NCI-H1105 treated with DMSO at 0.1 percent for 48 hours (cell line): ENCODE measurements at places on chromosomes 12 and 14.

DNA sequence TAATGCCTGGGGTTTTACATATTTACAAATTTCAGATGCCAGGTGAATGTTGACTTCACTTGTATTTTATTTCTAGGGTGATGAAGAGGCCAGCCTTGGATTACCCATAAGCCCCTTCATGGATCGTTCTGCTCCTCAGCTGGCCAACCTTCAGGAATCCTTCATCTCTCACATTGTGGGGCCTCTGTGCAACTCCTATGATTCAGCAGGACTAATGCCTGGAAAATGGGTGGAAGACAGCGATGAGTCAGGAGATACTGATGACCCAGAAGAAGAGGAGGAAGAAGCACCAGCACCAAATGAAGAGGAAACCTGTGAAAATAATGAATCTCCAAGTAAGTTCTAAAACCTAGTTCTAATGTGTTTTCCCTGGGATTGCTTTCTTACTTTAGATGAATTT lies 41.3 kb upstream of the SLCO1C1 start:
- no peak for DNase-seq

DNA sequence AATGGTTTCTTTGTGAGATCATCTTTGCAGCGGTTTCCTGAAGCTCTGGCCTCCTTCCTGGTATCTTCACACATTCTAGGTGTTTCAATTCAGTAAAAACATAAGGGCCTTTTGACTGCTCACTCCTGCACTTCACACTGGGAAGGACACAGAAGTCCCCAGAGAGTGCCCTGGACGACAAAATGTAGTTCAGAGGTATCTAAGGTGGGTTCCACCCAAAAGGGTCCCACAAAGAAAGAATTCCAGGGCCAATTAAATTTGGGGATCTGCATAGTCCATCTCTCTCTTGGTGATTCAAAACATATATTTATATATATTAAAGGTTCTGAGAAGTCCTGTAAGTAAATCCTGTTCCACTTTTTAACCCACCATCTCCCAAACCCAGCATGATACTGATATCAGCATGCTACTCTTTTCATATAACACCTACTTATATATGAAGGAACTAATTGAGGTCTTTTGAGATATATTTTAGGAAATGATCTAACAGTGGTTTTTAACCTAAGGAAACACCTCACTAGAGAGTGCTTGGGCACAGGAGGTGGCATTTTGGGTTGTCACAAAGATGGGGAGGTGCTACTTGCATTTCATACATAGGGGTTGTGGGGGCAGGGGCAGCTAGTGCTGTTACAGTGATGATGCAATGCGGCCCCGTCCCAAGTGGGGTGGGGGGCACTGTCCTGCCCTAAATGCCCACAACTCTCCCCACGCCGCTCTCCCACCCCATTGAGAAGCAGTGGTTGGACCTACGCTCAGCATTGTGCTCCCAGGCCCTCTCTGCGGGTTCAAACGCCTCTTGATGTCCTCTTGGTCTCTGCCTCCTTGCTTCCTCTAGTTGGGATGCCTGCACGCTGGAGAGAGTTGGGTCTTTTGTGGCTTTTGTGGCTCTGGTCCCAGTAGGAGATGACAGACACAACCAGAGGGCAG lies 109.4 kb downstream of the ARF6 start:
- DNase-seq: no peak

GRCh38 chr14:94946244-94946643 lies 176.3 kb upstream of the GSC start:
- DNase-seq: no peak

DNA sequence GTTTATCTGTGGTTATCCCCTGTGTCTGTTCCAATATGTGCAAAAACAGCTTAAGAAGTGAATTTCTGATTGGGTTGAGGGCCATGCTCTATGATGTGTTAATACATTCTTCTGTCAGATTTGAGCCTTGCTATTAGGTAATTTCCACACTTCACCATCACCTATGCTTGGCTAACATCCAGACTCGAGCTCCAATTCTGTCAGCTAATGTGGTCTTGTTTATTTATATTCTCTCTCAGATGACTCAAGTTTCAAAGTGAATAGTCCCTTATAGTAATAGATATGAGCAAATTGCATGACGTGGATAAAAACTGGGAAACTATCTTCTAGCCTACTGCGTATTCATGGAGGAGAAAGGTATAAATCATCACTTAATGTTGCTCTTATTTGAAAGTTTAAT lies 451.3 kb downstream of the SNAPC1 start:
- DNase-seq: peak; percentile 87

DNA sequence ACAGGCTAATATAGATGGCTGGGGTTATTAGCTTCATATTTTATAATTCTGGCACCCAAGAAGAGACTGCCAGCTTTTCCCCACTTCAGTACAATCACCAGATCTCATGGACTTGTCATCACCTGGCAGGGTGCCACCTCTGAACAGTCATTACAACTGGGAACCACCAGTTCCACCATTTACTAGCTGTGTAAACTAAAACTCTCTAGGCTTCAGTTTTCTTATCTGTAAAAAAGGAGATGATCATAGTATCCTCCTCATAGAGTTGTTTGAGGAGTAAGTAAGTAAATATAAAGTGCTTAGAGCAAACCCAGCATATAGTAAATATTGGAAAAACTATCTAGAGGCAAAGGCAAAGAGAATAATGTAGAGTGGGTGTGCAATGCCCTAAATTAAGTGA lies 19.3 kb downstream of the CPNE8 start:
- DNase-seq: no peak

DNA sequence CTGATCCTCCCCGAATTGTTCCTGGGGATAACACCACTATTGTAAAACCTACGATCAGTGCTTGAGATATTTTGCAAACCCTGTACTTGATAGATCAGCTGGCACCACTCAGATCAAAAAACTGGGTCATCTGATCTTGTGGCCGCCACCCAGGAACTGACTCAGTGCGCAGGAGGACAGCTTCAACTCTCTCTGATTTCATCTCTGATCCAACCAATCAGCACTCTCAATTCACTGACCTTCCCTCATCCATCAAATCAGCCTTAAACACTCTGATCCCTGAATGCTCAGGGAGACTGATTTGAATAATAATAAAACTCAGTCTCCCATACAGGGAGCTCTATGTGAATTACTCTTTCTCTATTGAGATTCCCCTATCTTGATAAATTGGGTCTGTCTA lies 4.2 kb upstream of the XPOT start:
- DNase-seq: no peak

GRCh38 chr12:106134294-106134949 lies 4.3 kb downstream of the NUAK1 start:
- DNase-seq: no peak

DNA sequence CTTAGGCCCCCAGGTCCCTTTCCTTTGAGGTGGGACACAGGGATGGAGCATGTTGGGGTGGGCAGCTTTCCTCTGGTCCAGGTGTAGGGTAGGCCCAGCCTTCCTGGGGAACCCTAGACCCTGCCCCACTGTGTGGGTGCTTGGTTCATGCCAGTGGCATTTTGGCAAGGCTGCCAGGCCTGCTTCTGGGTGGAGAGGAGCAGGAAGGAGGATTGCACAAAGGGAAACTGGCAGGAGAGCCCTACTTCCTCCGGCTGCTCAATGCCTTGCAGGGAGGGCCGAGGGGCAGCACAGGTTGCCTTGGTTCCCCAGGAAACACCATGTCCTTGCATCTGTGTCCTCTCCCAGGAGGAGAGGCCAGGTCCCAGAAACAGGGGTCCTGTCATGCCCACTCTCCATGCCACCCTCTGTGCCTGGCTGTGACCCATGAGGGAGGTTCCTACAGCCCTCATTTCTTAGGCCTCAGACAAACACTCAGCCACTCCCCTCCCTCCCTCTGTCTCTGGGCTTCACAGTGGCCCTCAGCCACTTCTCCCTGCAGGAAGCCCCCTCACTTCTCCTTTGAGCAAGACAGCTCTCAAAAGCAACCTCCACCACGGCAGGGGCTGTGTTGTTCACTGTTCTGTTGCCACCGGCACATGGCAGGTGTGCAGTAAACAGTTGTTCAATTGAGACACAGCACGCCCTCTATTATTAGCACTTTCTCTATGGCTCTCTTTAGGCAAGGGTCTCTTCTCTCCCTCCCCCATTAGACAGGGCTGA lies 6.8 kb upstream of the KRT80 start:
- no peak for DNase-seq

DNA sequence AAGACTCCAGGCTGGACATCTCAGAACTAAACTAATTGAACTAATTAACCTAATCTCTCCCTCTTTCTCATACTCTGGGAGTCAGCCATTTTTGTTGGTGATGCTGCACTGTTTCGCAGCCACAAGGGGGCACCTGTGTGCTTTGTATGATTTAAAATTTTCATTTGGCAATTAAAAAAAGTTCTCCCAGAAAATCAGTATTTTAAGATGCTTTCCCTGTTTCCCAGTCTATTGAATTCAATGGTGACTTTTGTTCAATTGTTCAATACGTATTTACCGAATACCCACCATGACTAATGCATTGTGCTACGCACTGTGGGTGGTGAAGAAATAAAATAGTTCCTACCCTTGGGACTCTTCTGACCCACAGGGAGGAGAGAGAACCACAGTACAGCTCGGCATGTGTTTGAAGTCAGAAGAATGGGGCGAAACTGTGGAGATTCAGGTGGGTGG lies 63.7 kb downstream of the ZNF664 start:
- DNase-seq: peak; percentile 72

DNA sequence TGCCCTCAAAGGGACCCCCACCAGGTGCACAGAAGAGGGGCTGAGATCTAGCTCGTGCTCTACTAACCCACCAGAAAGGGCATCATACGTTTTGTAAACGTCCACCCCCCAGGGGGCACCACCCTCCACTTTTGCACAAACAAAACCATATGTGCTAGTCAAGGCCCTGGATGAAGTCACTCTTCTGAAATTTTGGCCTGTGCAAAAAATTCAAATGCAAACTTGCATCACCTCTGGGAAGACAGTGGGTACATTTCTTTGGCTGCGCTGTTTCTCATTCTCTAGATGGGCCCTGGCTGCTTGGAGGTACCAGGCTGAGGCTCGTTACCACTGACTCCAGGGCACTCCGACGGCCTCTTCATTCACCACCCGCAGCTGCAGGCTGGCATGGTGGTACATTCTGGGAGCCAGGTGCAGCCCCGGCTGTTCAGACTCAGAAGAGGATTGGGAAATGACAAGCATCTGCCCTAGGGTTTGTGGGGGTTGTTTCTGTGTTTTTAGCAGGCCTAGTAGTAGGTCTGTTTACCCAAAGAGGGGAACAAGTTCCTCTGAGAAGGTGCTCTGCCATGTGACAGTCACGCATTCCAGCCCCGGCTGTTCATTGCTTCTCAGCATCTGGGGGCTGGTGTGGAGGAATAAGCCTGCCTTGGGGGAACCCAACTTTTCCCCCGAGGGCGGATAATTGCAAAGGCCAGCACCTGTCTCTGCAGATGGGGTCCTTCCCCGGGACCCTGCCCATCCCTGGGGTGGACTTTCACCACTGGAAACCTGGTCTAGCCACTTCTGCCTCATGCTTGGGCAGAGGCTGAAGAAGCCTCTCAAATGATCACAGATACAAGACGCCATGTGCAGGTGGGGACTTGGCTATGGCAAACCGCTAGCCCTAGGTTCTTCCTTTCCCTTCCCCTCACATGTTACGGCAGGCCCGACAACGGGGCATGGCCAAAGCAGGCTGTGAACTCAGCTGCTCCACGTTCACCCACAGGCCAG lies 147.6 kb downstream of the DPF3 start:
- no peak for DNase-seq

- peak; percentile 19 for DNase-seq
These were observed 20.0 kb upstream of the CLEC2D start for GRCh38 chr12:9649532-9649940.

GRCh38 chr12:120982659-120983058 lies 4.3 kb downstream of the HNF1A start:
- DNase-seq: no peak

GRCh38 chr14:104806625-104807465 lies 5.9 kb downstream of the ZBTB42 start:
- DNase-seq: no peak

DNA sequence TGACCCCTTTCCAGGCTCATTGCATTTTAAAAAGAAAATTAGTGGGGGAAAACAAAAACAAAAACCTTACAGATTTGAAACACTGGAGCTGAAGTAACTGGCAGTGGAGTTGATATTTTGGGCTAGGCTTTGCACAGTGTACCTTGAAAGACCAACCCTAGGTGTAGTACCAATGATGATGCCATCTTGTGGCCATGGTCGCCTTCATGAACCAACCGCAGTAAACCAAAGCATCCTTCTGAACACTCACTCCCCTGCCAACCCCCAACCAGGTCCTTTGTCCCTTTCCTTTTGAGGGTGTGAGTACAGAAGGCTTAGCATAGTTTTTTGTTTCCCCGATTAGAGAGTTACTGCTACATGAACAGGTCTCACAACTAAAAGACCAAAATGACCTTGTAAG lies 5.9 kb downstream of the TOMM20L start:
- peak; percentile 15 for DNase-seq

GRCh38 chr12:51636581-51636980 lies 45.5 kb downstream of the SCN8A start:
- no peak for DNase-seq

DNA sequence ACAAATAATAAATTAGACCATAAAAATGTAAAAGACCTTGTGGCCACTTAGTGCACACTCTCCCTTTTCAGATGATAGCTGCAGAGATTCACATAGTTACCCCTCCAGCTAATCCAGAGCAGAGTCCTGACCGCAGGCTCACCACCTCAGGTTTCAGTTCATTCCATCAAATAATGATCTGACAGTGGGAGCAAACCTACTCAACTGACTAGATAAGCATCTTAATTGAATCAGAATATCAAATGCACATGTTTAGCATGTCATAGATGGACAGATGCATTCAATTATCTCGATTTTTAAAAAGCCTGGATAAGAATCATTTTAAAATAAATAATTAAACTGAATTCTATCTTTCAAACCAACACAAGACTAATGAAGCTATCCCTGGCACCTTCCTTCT lies 242.3 kb upstream of the PDZRN4 start:
- no peak for DNase-seq

- no peak for DNase-seq
These were observed 1088.4 kb downstream of the BCL11B start for GRCh38 chr14:98183556-98183955.

DNA sequence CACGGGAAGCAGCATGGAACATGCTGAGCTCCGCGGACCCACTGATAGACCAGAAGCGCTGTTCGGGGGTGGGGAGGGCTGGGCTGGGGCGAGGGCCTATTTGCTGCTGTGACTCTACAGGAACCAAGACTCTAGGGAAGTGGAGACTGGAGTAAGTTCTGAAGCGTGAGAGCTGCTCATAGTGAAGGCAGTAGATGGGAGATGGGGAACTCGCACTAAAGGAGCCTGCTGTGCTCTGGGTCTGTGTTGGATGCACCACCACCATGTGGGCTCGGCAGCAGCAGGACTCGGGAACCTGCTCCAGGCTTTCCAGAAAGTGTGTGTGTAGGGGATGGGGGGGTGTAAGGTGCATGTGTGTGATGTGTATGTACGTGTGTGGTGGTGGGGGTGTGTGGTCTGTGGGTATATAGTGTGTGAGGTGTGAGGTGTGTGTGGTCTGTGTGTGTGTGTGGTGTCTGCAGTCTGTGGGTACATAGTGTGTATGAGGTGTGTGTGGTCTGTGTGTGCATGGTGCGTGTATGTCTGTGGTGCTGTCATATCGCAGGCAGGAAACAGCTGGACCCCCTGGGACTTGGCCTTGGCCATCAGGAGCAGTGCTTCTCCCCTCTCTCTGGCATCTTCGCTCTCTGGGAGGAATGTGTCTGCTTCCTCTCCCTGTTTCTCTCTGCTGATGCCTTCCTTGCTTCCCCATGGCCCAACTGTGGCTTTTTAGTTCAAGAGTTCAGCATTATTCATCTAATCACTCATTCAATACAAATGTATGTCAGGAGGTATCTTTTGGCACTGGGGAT lies 378.9 kb downstream of the FUT8 start:
- no peak for DNase-seq

- DNase-seq: no peak
These were observed 786.1 kb upstream of the TMEM132C start for GRCh38 chr12:127480775-127481314.
